ENCODE measurements at places on chromosomes 2 and 18. TPM values are rescaled to one million over a fixed set of nuclear protein-coding genes. Genes with fewer than 3 reads are reported as not detected.

The SERPINB11 gene
- total RNA-seq = not detected

The DSG2 gene
- total RNA-seq = 35.7 TPM

The TACR1 gene
- total RNA-seq = not detected

The SERPINB12 gene
- not detected for total RNA-seq

The CFAP221 gene
- 0.51 TPM for total RNA-seq

The TXNDC2 gene
- total RNA-seq = not detected

The AQP4 gene
- total RNA-seq = 24.6 TPM

The ERICH2 gene
- total RNA-seq = not detected

The ASB18 gene
- total RNA-seq = 4.6 TPM

The GALNT5 gene
- 0.30 TPM for total RNA-seq

Measured in Right ventricle myocardium inferior (tissue), 1 donor.